ENCODE measurements at places on chromosomes 4 and X.
A peak's percentile ranks its signal among the peaks of the same experiment; 100 is the strongest.

DNA sequence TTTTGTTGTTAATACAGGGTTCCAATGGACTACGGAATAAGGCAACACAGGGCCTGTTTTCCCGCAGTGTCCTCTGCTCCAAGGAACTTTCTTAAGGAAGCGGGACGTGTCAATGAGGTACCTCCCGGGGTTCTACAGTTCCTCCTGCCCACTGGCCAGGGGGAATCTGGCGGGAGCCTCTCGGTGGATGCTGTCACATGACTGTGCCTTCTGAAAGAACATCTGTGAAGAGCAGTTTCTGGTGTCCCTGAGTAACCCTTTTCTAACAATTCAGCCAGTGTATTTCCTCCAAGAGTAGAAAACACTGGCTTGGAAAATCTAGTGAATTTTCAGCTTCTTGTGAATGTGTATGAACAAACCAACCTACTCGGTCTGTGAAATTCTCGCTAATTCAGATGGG lies 32.7 kb downstream of the MFAP3L start:
- no peak for DNase-seq

DNA sequence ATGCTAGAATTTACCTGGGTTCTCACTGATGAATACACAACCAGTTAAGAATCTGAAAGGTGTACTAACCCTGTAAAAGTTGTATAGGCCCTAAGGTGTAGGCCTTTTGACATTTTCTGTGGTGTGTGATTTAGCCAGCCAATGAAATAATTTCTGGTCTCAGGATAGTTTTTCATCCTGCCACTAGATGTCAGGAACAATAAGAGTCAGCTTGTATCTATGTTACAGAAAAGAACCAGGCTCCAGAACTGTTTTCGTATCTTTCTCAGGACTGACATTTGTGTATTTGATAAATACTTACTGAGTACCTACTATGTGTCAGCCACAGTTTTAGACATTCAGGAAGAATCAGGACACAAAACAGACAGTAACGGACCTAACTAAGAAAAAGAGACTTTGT lies 673.6 kb upstream of the TENM3 start:
- DNase-seq, result peak; percentile 65

DNA sequence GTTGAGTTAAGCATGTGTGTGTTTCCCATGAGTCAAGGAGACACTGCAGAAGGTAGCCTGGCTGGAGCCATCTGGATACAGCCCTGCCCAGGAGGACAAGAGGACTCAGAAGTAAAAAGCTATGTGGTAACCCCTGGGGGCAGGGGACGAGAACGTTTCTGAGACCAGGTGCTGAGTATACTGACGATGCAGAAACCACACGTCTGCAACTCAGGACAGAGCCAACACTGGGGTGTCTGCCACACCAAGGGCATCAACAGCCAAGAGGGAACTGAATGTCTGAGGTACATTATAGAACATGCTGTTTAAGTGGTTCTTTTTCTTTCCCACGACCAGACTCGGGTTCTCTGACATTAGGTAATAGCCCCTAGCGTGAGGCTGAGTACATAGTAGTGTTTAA lies 94.1 kb upstream of the GPR34 start:
- DNase-seq, result no peak

DNA sequence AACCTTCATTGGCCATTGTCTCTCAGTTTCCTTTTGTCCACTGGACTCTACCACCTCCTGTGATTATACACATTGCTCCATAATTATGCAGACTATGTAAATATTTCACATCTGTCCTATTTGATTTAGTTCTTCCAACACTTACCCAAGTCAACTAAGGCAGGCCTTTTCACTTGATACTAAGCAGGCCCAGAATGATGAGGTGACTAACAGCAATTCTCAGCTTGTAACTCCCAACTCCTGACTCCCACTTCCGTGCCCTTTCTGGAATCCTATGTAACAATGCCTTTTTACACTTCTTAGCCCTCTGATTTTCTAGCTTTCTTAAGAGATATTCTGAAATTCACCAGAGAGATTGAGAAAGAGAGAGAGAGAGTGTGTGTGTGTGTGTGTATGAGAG lies 6.6 kb downstream of the PAK3 start:
- no peak for DNase-seq

DNA sequence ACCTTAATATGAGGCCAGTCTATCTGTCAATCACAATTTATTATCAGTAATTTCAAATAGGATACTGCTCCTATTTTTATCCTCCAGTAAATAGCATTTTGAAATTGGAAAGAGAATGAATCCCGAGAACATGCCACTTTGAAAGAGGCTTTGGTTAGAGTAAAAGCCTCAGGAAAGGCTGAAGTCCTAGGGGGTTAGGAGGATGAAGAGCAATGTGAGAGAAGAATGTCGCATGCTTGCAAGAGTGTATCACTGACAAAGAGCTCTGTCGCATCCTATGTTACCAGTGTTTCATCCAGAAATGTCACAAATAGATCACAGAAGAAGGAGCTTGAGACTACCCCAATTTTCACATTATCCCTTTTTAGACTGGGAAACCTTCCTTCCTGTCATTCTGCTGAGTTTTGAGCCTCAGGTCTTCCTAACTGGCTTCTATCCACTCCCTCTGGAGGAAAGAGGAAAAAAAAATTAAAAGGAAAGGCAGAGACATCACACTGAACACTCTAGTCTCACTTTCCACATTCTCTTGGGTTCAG lies 39.8 kb downstream of the GPM6A start:
- DNase-seq, result no peak

DNA sequence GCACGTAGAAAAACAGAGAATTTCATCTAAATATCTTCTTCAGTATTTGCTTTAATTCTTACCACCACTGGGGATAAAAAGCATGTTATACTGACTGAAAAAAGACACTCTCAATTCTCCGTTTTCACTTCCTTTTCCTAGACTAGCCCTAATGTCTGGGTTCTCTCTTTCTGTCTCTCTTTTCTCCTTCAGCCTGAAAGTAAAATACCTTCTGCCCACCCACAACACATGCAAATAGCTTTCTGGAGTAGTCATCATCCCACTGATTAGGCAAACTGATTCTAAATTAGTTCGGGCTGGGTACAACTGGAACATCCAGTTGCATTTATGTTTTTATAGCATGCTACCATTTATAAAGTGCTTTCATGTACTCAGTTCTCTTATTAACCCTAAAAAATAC lies 142.4 kb upstream of the ANKRD50 start:
- peak; percentile 8 for DNase-seq

DNA sequence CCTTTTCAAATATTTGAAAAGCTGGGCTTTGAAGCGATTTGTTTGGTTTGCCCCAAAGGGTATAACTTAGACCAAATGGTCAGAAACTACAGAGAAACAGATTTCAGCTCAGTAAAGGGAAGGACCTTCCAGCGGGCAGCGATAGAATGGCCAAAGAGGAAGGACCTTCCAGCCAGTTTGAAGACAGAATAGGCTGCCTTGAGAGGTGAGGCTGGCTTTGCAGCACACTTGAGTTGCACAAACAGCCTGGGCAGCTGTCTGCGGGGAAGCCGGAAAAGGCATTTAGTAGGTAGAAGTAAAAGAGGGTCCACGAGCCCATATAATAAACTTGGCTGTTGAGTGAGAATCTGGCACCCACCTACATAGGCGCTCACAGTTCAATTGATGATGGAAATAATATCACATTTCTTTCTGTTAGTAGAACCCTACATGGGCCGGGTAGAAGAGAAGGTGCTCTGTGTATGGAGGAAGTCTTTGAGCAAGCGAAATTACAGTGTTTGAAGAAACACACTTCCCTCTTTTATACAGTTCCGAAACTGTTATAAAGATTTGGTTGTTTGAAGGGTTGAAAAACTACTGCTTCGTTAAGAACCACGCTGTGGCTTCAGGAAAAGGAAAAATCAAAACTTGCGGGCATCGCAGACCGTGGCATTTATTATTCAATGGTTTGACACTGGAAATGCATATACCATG lies 75.0 kb upstream of the SORBS2 start:
- DNase-seq, result no peak

- DNase-seq, result peak; percentile 23
Observed at GRCh38 chr4:137509855-137510282, 22.4 kb downstream of the PCDH18 start.

GRCh38 chr4:73593631-73594241 lies 26.5 kb downstream of the RASSF6 start:
- peak; percentile 70 for DNase-seq

- DNase-seq, result peak; percentile 57
Observed at GRCh38 chr4:42280327-42281095, 116.8 kb upstream of the SHISA3 start.

- DNase-seq, result no peak
Observed at GRCh38 chrX:1591863-1592469, 562 bp downstream of the AKAP17A start.

GRCh38 chrX:103608306-103608963 lies 672 bp downstream of the TCEAL3 start:
- no peak for DNase-seq

- no peak for DNase-seq
Observed at GRCh38 chr4:40601641-40602040, 28.0 kb downstream of the RBM47 start.

DNA sequence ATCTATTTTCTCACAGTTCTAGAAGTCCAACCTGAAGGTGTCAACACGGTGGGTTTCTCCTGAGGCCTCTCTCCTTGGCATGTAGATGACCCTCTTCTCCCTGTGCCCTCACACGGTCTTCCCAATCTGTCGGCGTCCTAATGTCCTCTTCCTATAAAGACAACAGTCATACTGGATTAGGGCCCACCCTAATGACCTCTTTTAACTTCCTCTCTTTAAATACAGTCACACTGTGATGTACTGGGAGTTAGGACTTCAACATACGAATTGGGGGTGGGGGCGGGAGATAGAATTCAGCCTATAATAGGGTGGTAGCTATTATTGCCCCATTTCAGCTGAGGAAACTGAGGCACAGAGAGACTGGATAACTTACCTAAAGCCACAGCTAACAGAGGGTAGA lies 70.2 kb downstream of the SMIM20 start:
- DNase-seq, result no peak

GRCh38 chr4:80138551-80139538 lies 58.5 kb upstream of the PRDM8 start:
- peak; percentile 29 for DNase-seq
